B cell (primary cell): ENCODE measurements at places on chromosomes 2 and 18.

DNA sequence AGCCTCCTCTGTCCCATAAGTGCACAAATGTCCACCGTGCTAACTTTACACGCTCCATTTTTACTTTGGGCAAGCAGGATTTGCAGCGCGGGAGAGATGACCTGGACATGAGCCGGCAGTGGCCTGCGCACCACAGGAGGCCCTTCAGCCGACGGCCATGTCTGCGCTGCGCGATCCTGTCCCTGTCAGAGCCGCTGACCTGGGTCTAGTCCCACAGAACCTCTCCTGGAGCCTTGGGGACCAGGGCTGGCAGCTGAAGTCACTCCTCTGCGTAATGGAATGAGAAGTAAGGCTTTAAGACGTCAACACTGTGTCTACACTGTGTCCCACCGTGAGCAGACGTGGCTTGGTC lies 29.6 kb downstream of the ADI1 start:
- H3K27ac ChIP-seq: no peak overlapping the region
- H3K27me3 ChIP-seq: no peaks in the 10 kb centered on the region

- H3K36me3 ChIP-seq: no peaks in the 10 kb centered on the region
- H3K27me3 ChIP-seq: peaks cover 5% of the 10 kb centered on the region
- no peak overlapping the region for H3K4me3 ChIP-seq
- no peak for DNase-seq
- H3K4me1 ChIP-seq: peaks cover 7% of the 10 kb centered on the region
Measured at GRCh38 chr18:13266218-13267100, 47.9 kb downstream of the LDLRAD4 start.

DNA sequence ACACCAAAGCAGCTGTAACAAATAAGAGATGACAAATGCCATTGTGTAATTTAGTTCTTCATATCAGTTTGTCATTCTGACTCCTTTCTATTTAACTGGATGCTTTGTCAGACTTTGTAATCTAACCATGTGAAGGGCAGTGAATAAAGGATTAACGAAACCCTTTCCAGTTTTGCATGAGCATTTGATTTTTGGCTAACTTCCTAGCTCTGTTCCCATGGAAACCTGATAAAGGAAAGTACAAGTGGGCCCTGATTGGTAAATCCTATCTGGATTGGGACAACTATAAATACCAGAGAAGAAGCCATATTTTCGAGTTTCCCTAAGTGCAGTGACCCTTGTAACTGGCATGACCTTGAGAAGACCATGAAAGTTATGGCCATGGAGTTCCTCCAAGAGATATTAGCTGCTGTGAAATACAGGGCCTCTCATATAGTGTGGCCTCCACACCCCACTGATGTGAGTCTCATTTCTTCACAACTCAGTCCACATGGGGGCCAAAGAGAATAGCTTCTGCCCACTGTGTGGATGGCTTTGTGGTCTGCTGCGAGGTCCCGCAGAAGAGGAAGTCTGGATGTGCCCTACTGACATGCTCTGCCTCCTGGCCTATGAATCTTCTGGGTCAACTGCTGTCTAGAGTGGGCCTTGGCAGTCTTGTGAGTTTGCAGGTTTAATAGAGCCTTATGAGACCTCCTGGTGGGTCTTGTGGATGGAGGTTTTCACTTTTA lies 38.2 kb upstream of the CYP1B1 start:
- H3K4me1 ChIP-seq: no peaks in the 10 kb centered on the region
- peaks cover 3% of the 10 kb centered on the region for H3K27me3 ChIP-seq
- no peak for DNase-seq
- no peaks in the 10 kb centered on the region for H3K36me3 ChIP-seq
- no peak overlapping the region for H3K4me3 ChIP-seq

DNA sequence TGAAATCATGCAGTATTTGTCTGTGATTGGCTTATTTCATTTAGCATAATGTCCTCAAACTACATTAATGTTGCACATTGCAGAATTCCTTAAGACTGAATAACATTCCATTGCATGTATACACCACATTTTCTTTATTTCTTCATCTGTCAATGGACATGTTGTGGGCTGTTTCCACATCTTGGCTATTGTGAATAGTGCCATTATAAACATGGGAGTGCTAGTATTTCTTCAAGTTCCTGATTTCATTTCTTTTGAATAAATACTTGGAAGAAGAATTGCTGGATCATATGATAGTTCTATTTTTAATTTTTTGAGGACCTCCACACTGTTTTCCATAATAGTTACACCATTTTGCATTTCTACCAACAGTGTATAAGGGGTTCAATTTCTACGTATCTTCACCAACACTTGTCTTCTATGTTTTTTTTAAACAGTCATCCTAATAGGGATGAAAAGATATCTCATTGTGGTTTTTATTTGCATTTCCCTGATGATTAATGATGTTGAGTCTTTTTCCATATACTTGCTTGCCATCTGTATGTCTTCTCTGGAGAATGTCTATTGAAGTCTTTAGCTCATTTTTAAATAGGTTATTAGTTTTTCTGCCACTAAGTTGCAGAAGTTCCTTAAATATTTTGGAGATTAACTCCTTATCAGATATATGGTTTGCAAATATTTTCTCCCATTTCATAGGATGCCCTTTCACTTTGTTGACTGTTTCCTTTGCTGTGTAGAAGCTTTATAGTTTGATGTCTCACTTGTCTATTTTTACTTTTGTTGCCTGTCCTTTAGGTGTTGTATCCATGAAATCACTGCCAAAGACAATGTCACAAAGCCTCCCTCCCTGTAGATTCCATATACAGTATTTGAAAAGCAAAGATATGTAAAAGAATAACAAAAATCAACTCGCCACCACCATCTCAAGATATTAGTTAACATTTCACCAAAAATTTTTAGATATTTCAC lies 14.6 kb downstream of the FBXO11 start:
- H3K4me1 ChIP-seq: peaks cover 17% of the 10 kb centered on the region
- no peaks in the 10 kb centered on the region for H3K27me3 ChIP-seq
- H3K27ac ChIP-seq: no peak overlapping the region
- DNase-seq: no peak
- H3K36me3 ChIP-seq: no peaks in the 10 kb centered on the region

DNA sequence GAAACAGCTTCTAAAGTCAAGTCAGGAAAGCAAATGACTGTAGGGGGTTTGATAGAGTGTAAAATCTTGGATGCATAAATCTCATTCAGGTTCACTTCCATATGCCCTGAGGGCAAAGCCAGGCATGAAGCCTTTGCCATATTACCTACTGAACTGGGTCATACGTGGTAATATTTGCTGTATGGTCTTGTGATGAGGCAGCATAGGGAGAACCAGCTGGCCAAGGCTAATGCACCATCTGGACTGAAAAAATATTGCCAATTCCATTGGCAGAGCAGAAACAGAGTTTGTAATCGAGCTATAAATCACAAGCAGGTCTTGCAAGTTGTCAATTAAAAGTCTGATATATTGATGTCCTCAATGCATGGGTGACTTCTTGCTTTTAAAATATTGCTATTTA lies 243.8 kb downstream of the ERBB4 start:
- H3K4me1 ChIP-seq: no peaks in the 10 kb centered on the region
- no peak overlapping the region for H3K27ac ChIP-seq
- no peak for DNase-seq
- no peaks in the 10 kb centered on the region for H3K27me3 ChIP-seq
- H3K36me3 ChIP-seq: no peaks in the 10 kb centered on the region
- no peak overlapping the region for H3K4me3 ChIP-seq

GRCh38 chr2:55160422-55160821 lies 71.7 kb downstream of the CLHC1 start:
- no peak overlapping the region for H3K4me3 ChIP-seq
- peaks cover 8% of the 10 kb centered on the region for H3K4me1 ChIP-seq
- no peak for DNase-seq
- H3K36me3 ChIP-seq: no peaks in the 10 kb centered on the region

DNA sequence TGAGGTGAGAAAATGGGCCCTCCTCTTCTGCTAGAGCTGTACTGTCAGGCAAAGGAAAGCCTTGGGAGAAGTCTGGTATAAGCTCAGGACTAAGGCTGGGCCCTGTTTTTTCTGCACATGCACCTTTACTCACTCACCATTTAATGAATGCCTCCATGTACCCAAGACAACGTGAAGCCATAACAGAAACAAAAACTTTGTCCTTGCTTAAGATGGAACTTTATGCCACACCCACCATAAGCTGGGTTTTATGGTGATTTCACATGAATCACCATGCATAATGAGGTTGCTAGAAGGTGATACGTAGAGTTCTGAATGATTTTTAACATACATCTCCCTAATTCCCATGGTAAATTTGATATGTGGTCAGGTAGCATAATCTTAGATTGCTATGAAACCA lies 63.7 kb upstream of the CYP26B1 start:
- H3K27ac ChIP-seq: no peak overlapping the region
- DNase-seq: no peak
- no peak overlapping the region for H3K4me3 ChIP-seq
- H3K27me3 ChIP-seq: no peaks in the 10 kb centered on the region
- H3K36me3 ChIP-seq: no peaks in the 10 kb centered on the region

DNA sequence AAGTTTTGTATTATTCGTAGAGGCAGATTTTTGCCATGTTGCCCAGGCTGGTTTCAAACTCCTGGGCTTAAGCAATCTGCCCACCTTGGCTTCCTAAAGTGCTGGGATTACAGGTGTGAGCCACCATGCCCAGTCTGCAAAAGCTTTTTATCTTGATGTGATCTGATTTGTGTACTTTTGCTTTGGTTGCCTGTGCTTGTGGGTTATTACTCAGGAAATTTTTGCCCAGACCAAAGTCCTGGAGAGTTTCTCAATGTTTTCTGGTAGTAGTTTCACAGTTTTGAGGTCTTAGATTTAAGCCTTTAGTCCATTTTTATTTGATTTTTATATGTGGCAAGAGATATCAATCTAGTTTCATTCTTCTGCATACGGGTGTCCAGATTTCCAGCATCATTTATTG lies 42.4 kb downstream of the SYT4 start:
- H3K27ac ChIP-seq: no peak overlapping the region
- H3K4me3 ChIP-seq: no peak overlapping the region
- no peak for DNase-seq

DNA sequence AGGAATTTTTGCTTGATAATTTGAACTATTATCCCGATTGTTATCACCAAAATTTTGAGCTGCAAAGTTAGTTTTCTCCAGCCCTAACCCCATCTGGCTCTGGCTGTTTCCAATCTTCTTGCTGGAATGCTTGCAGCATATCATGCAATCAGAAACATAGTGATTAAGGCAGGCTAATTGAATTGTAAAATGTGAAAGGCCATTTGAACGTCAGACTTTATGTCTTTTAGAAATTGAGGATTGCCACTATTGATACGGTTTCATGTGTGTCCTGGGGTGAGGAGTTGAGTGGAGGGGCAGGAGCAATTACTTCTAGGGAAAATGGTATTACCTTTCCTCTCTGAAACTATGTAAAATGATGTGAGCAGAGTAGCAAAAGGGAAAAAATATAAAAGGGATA lies 1674.5 kb upstream of the LRRTM1 start:
- H3K27ac ChIP-seq: no peak overlapping the region
- no peaks in the 10 kb centered on the region for H3K27me3 ChIP-seq
- no peak overlapping the region for H3K4me3 ChIP-seq
- DNase-seq: no peak

DNA sequence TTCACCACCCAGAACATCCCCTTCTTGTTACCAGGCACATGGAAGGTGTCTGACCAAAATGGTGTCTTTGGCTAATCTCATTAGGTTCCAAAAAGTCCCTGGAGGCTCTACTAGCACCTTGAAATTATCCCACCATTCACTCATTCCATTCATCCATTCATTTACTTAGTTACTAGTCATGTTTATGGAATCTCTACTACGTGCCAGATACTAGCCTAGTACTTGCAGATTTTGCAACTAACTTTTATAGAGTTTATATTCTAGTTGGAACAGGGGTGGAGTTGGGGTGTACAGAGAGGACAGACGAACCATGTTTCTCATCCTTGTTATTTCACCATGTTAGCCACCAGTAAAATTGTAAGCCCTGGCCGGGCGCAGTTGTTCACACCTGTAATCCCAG lies 4.0 kb upstream of the NOP58 start:
- no peak for DNase-seq
- H3K4me1 ChIP-seq: peaks cover 5% of the 10 kb centered on the region
- no peaks in the 10 kb centered on the region for H3K27me3 ChIP-seq

GRCh38 chr2:204846471-204846870 lies 301.2 kb downstream of the PARD3B start:
- DNase-seq: no peak
- H3K36me3 ChIP-seq: no peaks in the 10 kb centered on the region
- H3K27ac ChIP-seq: no peak overlapping the region
- no peak overlapping the region for H3K4me3 ChIP-seq
- no peaks in the 10 kb centered on the region for H3K27me3 ChIP-seq

DNA sequence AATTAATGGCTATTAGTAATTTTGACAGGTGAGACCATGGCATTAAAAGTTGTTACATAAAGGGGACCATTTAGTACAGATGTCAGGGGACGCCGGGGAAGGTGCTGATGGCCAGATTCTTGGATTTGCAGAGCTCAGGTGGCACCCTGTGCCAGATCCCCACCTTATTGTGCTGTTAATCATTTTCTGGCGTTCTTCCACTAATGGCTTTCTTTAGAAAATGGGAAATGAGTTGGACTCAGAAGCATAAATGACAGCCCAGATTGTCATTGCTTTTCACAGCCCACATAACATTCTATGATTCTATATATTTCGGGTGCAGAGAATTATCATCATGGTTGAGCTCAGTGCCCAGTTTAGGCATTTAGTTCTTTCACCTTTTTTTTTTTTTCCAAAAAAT lies 257.2 kb upstream of the TCF4 start:
- H3K27ac ChIP-seq: no peak overlapping the region
- H3K4me1 ChIP-seq: no peaks in the 10 kb centered on the region
- no peaks in the 10 kb centered on the region for H3K36me3 ChIP-seq
- no peaks in the 10 kb centered on the region for H3K27me3 ChIP-seq

- no peak for DNase-seq
- no peaks in the 10 kb centered on the region for H3K4me1 ChIP-seq
- peaks cover 2% of the 10 kb centered on the region for H3K27me3 ChIP-seq
- no peak overlapping the region for H3K4me3 ChIP-seq
- no peaks in the 10 kb centered on the region for H3K36me3 ChIP-seq
- H3K27ac ChIP-seq: no peak overlapping the region
Measured at GRCh38 chr2:71880846-71881610, 266.6 kb downstream of the CYP26B1 start.

GRCh38 chr2:25388491-25388890 lies 46.8 kb upstream of the DNMT3A start:
- H3K4me1 ChIP-seq: peaks cover 23% of the 10 kb centered on the region
- no peaks in the 10 kb centered on the region for H3K27me3 ChIP-seq
- peak overlapping the region; percentile 1 for H3K27ac ChIP-seq
- H3K4me3 ChIP-seq: no peak overlapping the region

DNA sequence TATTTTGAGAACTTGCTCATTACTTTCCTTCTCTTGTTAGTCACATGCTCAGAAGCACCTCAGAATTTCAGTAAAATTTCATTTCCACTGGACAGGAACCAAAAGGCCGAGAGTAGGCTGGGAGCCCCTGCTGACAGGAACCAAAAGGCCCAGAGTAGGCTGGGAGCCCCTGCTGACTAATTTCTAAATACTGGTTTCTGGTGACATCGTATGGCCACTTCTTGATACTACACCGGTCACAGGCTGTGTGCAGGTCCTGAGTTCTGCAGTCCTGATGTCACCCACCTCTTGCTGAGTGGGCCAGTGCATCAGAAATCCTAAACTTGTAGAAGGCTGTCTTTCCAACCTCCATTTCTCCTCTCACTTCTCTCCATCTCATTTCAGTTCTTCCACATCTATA lies 17.7 kb upstream of the EN1 start:
- peaks cover 15% of the 10 kb centered on the region for H3K27me3 ChIP-seq
- H3K4me3 ChIP-seq: no peak overlapping the region
- DNase-seq: peak; percentile 52
